Activated gamma-delta T cell (primary cell): ENCODE measurements at places on chromosomes 7 and 10.

DNA sequence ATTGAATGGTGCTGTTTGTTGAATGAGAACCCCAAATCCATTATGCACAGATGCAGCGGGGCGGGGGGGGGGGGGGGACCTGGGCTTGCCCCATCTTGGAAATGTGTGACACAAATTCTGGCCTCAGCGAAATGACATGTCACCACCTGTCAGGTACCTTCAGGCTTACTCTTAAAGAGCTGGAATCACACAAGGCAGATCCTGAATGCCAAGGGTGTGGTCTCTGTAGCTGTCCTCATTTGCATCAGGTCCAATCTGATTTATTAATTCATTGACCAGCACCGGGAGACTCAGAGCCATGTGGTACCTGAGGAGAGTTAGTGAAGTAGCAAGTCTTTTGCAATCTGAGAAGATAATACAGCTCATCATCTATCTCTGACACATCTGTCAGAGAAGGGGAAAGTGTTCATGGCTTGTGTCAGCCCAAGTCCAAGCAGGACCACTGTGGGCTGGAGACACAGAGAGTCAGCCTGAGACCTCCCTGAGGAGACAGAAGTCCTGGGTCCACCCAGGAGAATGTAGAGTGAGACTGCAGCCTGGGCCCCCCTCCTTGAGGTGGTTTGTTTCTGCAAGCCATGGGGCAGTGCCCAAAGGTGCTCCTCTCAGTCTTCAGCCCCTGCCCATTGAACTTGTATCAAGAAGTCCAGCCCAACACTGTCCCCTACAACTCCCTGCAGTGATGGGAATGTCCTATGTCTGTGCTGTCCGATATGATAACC lies 46.7 kb downstream of the ADCYAP1R1 start:
- DNase-seq: no peak

- DNase-seq: no peak
These were observed 30.0 kb downstream of the STEAP4 start for GRCh38 chr7:88276605-88277153.

- no peak for DNase-seq
These were observed 21.9 kb downstream of the CACNB2 start for GRCh38 chr10:18162021-18162627.

DNA sequence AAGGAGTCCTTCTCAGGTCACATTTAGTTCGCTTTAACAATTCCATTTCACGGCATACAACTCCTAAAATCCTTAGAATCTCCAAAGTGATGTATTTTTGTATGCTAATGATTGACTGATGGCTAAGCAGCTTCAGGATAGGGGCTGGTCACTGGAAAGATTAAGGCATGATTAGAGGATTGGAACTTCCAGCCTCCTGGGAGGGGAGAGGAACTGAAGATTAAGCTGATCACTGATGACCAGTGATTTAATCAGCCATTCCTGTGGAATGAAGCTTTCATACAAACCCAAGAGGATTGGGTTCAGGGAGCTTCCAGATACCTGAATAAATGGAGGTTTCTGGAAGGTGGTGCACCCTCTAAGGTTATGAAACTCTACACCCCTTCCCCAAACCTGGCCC lies 123.9 kb upstream of the CDK13 start:
- DNase-seq: no peak

DNA sequence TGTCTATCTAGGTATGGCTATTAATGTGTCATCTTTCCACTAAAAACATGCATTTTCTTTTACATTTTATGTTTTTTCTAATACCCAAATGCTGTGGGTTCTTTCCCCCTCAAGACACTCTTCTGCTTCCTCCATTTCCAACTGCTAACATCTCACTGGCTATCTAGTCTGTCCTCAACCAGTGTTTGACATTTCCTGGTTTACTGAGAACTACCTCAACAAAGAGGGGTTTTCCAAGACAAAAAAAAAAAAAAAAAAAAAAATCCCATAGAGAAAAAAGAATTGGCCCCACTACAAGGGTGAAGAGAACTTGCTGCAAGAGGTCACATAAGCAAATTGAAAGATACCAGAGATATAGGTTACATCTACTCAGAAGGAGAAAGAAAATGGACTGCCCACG lies 359.7 kb downstream of the CRPPA start:
- no peak for DNase-seq

DNA sequence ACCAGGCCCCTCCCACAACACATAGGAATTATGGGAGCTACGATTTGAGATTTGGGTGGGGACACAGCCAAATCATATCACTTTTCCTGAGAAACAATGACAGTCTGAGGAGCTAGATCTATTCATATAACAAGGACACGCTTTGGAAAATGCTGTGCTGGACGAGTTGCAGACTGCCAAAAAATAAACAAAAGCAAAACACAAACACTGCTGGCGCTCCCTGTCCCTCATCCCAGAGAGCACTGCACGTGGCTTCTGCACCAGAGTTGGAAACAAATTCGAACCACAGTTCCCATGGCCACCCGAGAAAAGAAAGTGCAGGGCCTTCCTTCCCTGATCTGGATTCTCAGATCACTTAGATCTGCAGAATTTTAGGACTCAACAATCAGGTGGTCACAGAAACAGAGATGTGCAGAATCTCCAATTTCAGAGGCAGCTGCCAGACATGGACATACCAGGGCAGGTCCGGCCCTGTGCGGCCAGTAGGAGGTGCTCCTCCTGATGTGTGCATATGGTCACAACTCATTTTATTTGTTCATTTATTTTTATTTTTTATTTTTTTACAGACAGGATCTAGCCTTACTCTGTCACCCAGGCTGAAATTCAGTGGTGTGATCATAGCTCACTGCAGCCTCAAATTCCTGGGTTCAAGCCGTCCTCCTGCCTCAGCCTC lies 35.2 kb upstream of the ECHDC3 start:
- DNase-seq: no peak

DNA sequence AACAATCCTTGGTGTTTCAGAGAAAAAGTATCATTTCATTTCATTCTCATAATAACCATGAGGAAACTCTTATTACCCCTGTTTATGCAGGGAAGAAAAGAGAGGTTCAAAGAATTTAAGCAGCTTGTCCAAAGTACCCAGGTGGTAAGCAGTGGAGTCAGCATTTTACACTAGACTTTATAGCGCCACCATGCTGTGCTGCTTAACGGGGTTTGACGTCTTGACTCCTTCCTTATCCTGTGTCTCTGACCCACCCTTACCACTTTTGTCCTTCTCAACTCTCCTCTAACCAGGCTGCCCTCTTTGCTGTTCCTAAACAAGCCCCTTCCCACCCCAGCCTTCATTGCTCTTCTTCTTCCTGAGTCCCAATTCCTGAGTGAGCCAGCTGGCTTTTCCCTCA lies 117.0 kb upstream of the AHR start:
- DNase-seq: no peak

DNA sequence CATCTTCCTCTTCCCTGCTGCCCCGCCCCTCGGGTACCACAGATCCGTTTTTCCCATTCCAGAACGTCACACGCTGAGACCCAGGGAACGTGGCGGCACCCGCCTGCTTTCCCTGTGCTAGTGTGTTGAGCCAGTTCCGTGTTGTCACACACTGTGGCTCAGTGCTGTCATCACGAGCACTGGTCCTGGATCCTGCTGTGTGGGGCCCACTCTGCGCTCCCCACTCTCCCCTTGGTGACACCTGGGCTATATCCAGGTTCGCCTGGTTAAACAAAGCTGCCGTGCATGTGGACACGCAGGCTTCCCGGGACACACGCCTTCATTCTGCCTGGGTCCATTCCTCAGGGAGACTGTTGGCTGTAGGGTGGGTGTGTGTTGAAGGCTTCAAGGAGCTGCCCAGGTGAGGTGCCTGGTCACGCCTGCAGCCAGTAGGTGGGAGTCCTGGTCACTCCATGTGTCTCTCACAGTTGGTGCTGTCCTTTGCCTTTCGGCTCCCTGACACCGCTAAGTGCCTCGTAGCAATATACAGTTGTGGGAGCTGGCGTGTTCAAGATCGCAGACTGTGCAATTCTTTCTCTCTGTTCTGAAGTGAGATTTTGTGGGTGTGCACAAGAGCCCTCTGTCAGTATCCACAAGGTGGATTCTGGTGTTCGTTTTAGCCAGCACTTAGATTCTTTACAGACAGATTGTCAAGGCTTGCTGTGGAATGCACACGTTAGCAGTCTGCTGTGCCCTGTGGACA lies 88.6 kb downstream of the INPP5A start:
- no peak for DNase-seq

GRCh38 chr10:103659674-103660363 lies 166.3 kb downstream of the NEURL1 start:
- no peak for DNase-seq

- no peak for DNase-seq
These were observed 4.8 kb downstream of the OR2A25 start for GRCh38 chr7:144074374-144074773.

GRCh38 chr7:66265566-66265965 lies 60.4 kb downstream of the TPST1 start:
- no peak for DNase-seq

DNA sequence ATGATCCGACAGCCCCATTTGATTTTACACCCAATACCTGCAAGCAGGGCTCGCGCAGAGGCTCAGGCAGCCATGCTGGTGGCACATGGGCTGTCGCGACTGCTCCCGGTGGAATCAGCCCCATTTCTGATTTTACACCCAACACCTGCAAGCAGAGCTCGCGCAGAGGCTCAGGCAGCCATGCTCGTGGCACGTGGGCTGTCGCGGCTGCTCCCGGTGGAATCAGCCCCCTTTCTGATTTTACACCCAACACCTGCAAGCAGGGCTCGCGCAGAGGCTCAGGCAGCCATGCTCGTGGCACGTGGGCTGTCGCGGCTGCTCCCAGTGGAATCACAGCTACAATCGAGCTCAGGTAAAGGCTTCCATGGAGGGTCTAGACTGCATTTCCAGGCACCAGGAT lies 244.1 kb downstream of the PTPRN2 start:
- DNase-seq: no peak

DNA sequence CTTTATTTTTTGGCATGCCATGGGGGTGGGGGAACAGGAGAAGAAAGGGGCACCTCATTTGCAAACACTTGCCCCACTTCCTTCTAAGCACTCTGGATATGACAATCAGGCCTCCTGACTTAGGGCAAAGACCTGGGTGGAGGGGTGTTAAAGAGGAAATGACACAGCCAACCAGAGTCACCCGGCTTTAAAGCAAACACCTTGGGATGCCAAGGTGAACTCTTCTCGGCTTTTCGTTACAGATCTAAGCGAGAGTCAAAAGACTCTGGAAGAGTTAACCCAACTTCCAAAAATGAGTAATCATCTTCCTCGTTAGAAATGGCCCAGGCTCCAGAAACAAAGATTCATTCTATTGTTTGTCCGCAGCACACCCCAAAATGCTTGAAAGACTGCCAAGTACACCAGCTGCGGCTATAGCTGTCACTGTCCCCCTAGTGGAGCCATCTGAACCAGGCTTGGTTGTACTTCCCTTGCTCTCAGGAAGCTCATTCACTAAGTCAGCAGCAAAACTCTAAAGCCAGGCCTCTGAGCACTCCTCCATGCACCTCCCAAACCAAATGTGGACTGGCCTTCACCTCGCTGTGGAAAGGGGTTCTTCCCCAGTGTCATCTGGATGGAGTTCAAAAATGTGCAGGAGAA lies 24.8 kb downstream of the FAM53B start:
- no peak for DNase-seq

DNA sequence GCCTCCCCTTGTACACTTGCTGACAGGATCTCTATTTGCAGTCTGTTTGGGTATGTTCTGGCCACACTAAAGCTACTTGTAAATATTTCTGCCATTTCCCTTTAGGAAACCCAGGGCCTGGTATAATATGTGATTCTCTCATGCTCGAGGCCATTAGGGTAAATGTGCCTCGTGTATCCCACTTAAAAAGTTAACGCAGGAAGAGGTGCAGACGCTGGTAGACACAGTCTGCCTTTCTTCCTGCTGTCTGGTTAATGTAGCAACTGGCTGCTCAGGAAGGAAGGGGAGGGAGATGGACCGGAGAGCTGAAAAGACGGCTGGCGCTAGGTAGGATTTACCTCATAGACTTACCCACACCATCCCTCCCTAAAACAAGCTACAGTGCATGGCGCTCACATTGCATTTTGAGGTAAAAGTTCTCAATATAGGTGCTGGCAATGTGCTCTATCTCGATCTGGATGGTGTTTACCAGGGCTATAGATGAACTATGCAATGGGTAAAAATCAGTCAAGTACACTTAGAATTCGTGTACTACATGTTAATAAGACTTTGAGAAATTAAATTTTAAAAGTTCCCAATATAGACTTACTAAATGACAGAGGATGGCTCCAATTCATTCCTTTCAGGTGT lies 125.9 kb downstream of the JAZF1 start:
- no peak for DNase-seq

GRCh38 chr10:119413093-119413453 lies 129.4 kb downstream of the RGS10 start:
- DNase-seq: no peak

DNA sequence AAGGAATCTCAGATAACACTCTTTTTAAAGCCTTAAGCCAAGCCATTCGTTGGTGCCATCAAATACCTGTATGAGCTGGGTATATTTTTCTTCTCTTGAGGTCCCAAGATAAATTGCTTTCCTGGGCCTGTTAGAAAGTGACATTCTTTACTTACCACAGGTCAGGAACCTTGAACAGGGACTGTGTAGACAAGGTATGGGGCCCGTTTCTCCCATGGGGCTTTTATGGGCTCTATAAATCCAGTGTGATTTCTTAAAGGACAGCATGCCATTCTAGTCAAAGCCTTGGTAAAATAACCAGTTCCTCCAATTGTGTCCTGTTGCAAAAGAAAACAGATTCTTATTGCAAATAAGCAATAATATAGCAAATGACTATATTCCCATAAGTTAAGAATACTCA lies 24.8 kb upstream of the ARHGAP12 start:
- no peak for DNase-seq

- DNase-seq: no peak
These were observed 587.5 kb upstream of the MGMT start for GRCh38 chr10:128879441-128880140.

- DNase-seq: no peak
These were observed 8.2 kb downstream of the PPRC1 start for GRCh38 chr10:102140913-102141540.

GRCh38 chr10:49177391-49178355 lies 10.5 kb downstream of the TMEM273 start:
- DNase-seq: no peak

GRCh38 chr10:125779403-125780327 lies 4.0 kb upstream of the MMP21 start:
- DNase-seq: no peak

- DNase-seq: no peak
These were observed 17.9 kb upstream of the ACBD5 start for GRCh38 chr10:27258492-27258837.

- DNase-seq: no peak
These were observed 122.5 kb downstream of the LHFPL3 start for GRCh38 chr7:104450861-104451260.

DNA sequence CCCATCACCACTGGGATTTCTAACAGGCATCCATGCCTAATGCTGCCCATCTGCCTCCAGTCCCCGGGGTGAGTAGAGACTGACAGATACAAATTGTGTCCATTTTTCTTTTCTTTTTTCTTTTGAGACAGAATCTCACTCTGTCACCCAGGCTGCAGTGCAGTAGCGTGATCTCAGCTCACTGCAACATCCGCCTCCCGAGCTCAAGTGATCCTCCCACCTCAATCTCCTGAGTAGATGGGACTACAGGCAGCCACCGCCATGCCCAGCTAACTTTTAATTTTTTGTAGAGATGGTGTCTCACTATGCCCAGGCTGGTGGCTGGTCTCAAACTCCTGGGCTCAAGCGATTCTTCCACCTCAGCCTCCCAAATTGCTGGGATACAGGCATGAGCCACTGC lies 7.6 kb upstream of the CPN1 start:
- no peak for DNase-seq

- no peak for DNase-seq
These were observed 11.8 kb downstream of the HTRA1 start for GRCh38 chr10:122473116-122473515.

- no peak for DNase-seq
These were observed 26.3 kb downstream of the ANKRD61 start for GRCh38 chr7:6057316-6058129.
